ENCODE measurements at places on chromosomes 12 and 14.

- peak; percentile 11 for DNase-seq
Observed at GRCh38 chr12:121005346-121005815, 10.9 kb downstream of the C12orf43 start.

- DNase-seq, result no peak
Observed at GRCh38 chr12:78210506-78210860, 379.8 kb downstream of the NAV3 start.

DNA sequence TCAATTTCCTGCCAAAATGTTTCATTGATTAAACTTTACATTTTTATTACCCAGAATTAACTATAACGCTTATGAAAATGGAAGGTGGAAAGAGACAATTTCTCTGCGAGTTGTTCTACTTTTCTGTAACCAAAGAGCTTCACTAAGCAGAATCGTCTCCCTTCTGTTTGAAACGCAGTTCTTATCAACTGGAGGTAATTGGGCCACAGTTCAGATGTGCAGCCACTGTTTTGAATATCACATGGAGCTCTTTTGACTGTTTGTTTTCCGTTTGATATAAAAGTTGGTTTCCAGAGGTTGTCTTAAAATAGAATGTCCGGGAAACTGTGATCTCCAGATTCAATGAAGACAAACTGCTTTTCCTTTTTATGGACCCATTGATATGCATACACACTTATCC is 183.3 kb upstream of the SEL1L start:
- no peak for DNase-seq

DNA sequence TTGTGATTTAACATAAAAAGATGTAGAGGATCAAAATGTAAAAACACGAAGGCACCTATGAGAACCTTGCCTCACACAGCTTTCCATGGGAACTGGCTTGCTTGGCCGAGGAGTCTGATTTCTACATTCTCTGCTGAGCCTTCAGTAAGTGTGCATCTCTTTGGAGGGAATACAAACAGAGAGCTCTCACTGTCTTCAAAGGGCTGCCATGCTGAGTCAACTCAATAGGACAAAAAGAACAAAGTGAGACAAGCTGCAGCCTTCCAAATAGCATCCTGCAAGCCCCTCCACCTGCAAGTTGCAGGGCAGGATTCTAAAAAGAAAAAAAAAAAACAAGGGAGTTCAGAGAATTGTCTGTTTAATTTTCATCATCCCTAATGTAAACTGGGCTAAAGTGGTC is 411.9 kb downstream of the NELL2 start:
- no peak for DNase-seq

- no peak for DNase-seq
Observed at GRCh38 chr12:106101803-106102202, 37.0 kb downstream of the NUAK1 start.

DNA sequence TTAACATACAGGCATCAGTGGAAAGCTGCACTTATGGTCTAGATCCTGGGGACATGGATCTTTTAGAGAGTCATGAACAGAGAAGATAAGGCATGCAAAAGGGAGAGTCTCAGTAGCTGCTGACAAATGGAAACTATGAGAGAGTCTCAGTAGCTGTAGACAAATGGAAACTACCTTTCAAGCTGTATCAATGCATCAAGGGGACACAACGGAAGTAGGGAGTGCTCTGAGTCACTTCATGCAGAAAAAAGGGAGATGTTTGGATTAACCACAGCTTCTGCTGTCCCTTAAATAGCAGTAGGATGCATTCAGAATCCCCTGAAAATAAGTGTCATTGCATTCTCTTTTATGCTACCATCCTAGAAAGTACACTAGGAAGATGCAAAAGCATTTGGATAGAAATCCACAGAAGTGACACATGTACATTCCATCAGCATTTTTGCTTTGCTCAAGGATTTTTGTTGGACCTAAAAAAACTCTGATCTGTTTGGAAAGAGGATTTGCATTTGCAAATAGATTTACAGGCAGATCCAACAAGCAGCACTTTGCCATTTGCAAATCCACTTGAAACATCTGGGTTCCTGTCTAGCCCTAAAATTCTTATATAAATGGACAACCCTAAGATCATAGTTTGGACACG is 227.5 kb upstream of the LMO3 start:
- no peak for DNase-seq

GRCh38 chr14:98167705-98168104 is 1104.3 kb downstream of the BCL11B start:
- DNase-seq, result no peak

- peak; percentile 36 for DNase-seq
Observed at GRCh38 chr12:30909349-30910037, 17.1 kb upstream of the TSPAN11 start.

- peak; percentile 69 for DNase-seq
Observed at GRCh38 chr12:58915634-58916033, 4.7 kb downstream of the LRIG3 start.

DNA sequence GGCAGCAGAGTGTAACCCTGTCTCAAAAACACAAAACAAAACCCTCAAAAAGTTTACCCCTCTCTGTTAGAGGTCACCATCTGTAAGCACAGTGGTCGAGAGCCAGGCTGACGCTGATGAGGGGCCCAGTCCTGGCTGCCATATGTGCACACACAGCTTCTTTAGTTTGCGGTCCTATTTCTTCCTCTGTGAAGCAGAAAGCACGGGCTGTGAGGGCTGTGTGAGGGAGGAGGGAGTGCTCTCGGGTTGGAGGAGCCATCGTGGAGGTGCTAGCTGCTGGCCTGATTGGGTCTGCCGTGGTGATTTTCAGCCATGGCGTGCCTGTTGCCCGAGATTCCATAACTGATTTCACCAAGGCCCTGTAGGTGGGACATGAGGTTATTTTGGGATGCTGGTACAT is 3.5 kb downstream of the ULK1 start:
- no peak for DNase-seq

DNA sequence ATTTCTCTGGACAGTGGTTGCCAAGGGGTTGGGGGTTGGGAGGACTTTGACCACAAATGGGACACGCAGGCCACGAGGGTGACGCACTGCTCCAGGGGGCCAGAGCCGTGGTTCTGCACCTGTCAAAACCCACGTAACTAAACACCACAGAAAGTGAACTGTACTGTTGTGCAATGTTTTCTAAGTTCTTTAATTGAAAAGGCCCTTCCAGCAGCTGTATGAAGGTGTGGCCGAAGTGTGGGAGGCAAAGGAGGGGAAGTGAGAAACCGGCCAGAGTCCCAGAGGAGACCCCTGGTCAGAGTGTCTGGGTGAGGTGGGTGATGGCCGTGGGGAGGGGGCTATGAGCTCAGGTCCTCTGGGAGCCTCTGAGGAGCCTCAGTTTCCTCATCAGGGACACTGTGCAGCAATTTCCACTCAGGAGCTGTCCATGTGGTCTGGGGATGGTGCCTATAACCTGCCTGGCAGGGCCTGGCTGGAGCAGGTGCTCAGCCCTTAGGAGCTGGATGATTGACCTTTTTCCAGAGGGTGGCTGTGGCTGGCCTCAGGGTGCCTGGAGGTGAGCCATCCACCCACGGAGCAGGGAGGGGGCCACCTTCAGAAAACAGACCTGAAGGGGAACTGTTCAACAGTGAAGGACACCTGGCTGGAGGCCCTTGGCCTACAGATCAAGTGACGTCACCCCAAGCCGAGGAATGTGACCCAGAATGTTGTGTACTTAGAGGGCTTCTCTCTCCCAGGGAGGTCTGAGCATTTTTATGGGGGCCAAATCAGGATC is 9.8 kb upstream of the BDKRB2 start:
- DNase-seq, result no peak

- no peak for DNase-seq
Observed at GRCh38 chr14:55731311-55731872, 151.4 kb downstream of the KTN1 start.

DNA sequence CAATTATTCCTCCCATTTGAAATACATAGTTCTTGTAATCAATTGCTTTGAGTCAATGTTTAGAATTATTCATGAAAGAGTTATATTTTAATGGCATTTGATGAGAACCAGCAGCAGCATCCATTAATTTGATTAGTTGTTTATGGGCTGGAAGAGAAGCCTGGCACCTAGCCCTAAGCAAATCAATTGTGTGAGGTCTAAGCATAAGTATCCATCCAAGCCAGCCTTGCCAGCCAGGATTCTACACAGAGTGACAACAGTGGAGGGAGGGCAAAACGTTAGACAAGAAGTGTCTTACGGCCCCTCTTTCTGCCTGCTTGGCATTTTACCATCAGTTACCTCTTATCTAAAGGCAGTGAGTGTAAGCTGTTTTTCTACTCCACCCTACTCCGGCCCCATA is 478.5 kb downstream of the NELL2 start:
- no peak for DNase-seq

DNA sequence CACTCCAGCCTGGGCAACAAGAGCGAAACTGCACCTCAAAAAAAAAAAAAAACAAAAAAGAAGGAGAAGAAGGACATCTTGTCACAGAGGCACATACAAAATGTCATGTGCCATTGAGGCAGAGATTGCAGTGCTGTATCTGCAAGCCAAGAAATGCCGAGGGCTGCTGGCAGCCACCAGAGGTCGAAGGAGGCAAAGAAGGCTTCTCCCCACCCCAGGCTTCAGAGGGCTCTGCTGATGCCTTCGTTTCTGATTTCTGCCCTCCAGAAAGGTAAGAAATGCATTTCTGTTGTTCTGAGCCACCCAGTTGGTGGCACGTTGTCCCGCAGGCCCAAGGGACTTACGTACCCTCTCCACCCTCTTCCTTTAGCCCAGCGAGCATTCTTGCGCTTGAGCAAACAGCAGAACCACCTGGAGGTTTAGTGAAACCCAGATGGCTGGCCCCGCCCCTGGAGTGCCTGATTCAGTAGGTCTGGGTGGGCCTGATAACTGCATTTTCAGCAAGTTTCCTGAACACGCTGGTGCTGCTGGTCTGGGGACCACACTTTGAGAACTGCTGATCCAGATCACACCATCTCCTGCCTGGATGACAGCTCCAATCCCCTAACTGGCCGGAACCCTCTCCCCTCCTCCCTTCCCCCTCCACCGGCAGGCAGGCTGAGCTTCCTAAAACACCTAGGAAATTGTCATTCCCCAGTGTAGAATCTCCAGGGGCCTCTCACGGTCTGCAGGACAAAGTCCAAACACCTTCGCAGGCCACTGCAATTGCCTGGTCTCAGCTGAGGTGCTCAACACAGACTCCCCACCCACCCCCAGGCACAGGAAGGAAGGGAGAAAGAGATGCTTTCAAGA is 21.1 kb upstream of the SCARB1 start:
- DNase-seq, result no peak

GRCh38 chr14:51521764-51522163 is 129.9 kb upstream of the FRMD6 start:
- DNase-seq, result peak; percentile 19

- DNase-seq, result peak; percentile 50
Observed at GRCh38 chr12:9041321-9041720, 52.0 kb downstream of the KLRG1 start.

GRCh38 chr14:100025111-100025510 is 40.1 kb upstream of the EVL start:
- no peak for DNase-seq

DNA sequence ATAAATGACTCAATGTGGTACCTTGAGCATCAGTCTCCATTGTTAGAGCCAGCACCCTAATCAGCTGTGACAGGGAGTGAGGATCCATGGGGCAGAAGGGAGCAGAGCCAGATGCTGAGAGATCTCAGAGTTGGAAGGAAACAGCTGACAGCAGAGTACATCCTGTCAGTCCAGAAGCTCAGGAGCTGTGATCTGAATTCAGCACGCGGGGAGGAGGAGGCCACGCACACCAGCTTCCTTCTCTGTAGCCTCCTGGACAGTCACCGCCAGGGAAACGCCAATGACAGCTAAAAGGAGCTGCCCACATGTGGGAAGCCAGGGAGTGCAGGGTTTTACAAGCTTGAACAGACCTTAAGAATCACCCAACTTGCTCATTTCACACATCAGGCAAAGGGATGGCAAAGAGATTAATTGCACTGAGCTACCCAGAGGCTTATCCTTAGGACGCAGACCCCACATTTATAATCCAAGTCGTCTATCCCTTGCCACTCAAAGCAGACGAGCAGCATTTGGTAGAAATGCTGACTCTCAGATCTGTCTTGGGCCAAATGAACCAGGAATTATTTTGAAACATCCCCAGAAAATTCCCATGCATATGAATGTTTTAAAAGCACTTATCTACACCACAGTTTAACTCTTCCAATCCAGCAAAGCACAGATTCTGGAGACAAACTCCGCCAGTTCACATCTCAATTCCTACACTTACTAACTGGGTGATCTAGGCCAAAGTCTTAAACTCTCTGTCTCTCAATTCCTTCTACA is 322.6 kb upstream of the TMTC1 start:
- DNase-seq, result no peak

DNA sequence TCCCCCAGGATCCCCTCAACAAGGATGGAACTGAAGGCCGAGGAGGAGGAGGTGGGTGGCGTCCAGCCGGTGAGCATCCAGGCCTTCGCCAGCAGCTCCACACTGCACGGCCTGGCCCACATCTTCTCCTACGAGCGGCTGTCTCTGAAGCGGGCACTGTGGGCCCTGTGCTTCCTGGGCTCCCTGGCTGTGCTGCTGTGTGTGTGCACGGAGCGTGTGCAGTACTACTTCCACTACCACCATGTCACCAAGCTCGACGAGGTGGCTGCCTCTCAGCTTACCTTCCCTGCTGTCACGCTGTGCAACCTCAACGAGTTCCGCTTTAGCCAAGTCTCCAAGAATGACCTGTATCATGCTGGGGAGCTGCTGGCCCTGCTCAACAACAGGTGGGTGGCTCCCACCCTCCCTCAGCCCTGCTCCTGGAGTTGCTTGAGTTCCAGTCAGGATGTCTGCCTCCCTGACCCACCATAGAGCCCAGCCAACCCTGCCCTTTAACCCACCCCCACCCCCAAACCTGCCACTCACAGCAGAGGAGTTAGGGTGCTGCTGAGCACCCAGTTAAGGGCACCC is 1.4 kb downstream of the ASIC1 start:
- no peak for DNase-seq

DNA sequence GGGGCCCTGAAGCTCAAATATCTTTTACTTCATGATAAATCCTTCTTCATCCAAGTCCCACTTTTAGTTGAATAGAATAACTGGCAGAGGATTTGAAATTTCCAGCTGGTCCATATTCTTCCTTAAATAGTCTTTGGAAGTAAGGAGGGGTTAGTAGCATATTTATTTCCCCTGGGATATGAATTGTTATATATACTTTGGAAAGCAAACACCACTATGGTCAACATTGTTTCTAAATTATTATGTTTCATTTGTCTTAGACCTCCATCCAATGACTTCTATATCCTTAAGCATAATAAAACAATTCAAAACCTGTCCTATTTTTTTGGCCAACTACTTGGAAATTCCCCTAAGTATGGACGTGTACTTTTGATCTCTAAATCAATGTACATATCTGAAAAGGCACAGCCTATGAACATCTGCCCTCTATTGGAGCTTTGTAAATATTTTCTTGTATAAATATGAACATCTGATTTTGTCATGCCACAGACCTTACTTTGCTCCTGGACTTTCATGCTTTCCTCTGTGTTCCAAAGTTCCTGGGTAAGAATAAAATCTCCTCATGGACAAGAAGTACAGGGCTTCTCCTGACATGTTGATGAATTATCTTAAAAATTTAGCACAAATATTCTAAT is 1212.0 kb downstream of the GALC start:
- no peak for DNase-seq

DNA sequence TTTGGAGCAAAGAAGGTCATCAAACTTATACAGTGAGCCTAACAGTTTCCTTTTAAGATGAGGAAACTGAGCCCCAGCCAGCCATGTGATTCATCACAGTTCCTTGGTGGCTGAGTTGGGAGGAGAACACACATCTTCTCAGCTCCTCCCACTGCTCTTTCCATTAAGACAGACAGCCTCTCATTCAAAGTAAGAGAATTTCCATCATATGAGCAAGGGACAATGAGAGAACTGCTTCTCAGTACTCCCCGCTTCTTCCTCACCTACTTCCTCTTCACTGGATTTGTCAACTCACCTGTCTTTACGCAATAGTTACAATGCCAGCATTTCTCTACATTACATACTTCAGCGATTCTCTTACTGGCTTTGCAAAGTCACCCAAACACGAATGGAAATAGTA is 2.2 kb downstream of the IFNG start:
- DNase-seq, result no peak

All from stromal cell of bone marrow (primary cell).